Stimulated activated CD8-positive, alpha-beta memory T cell treated with anti-CD3 and anti-CD28 coated beads, Interleukin-4, amount 100 ng/mL, for 24 hours (primary cell): ENCODE measurements at places on chromosomes 12 and 14.

DNA sequence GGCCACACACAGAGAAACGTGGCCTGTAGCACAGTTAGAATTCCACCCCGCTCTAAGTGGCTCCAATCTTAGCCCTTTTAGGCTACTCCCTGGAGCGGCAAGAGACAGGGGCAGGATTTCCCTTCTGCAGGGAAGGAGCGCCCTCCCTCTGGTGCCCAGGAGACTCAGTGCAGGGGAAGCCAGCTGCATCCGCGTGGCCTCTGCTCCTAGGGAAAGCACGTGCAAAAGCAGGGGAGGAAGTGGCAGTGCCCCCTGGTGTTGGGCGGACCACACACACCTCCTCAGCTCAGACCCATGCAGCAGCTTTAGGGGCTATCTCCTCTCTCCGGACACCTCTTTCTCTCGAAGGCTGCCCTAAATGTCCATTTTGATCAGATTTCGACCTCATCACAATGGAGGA is 50.0 kb downstream of the SPRING1 start:
- peak; percentile 35 for DNase-seq

GRCh38 chr12:123726962-123727361 is 14.8 kb downstream of the ATP6V0A2 start:
- no peak for DNase-seq

DNA sequence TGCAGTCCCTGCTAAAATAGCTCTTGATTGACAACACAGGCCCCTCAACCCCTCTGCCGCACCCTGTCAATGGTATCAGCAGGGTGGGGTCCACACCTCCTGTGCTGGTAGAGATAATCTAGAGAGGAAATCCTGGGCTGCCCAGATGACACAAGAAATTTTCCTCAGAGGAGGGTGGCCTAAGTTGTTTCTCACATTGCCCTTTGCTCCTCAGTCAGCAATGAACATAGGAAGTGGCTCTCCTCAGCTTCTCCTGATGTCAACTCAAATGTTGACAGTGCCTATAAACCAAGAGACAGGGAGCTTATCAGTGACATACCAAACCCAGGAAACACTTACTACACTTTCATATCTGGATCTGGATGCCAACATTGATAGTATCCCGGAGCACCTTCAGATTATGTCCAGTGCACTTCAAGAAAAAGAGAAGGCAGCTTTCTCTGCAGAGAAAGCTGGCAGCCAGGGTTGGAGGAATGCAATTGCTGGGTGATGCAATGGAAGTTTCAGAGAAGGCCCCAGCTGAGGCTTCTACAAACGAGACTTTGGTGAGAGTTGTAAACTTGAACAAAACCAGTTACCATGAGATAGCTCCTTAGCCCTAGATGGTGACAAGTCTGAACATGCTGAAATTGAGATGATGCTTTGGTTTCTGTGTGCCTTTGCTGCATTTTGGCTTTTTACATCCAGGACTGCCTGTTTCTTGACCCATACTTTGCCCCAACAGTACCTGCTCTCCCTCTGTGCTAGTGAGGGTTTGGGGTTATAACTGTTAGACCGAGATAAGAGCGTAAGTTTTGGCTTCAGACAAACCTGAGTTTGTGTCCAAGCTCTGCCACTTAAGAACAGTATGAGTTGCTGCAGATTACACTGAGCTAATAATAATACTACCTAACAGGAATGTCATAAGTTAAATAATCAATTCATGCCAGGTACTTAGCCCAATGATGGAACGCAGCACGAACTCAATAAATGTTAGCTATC is 183.5 kb downstream of the NUAK1 start:
- DNase-seq, result no peak

GRCh38 chr14:79791055-79791732 is 420.1 kb downstream of the DIO2 start:
- no peak for DNase-seq

- DNase-seq, result no peak
Observed at GRCh38 chr12:132259364-132259871, 70.0 kb downstream of the GALNT9 start.

- DNase-seq, result no peak
Observed at GRCh38 chr14:98964171-98964570, 307.8 kb downstream of the BCL11B start.

GRCh38 chr12:7832059-7832696 is 40.5 kb downstream of the SLC2A14 start:
- DNase-seq, result no peak

DNA sequence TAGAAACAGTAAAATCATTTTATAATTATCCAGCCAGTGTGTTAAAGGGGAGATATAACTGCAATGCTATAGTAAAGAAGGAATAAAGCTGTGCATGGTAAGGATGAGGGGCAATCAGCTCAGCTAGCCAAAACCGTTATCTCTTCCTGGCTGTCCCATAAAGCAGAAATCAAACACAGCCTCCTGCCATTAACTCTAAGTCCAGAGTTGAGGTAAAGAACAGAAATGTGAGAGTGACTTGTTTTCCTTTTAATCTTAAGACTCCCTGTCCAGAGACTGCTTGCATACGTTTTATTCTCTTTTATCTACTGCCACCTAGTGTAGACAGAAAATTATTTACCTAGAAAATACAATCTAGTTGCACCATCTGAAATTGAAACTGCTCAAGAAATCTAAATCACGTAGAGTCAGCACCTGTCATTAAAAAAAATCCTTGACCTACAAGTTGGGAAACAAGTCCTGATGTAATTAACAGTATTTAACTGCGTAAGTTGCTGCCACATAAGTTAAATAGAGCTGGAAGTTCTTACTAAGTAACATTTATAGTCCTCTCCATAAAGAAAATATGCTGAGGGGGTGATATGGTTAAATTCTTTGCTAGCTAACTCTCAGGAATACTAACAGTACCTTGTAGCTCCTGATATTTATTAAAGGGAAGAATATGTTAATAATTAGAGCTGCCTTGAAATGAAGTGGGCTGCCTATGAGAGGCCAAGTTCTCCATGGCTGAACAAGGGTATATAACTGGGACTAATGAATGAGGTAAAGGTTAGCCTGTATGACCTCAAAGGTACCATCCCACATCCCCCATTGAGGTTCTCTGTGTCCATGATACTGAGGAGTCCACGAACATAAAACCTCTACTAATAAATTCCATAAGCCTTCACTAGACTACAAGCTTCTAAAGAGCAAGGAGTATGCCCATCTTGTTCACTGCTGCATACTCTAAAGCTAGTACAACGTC is 62.7 kb downstream of the GALNT4 start:
- DNase-seq, result no peak

DNA sequence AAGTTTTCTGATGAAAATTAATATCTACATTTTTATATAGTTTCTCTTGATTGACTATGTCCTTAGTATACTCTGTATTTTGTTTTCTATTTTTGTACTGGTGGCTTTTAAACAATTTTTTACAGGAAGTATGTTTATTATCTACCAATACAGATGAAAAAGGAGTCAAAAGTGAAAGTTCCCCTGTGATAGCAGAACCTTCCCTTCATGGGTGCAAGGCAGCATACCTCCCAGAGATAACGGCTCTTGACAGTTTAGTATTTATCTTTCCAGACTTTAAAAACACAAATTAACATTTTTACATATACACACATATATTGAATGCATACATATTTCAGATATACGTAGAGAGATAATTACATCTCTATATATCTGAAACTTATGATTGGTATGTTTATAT is 17.1 kb upstream of the FAM234B start:
- DNase-seq, result no peak

GRCh38 chr12:75698052-75698451 is 186.6 kb upstream of the KRR1 start:
- no peak for DNase-seq

DNA sequence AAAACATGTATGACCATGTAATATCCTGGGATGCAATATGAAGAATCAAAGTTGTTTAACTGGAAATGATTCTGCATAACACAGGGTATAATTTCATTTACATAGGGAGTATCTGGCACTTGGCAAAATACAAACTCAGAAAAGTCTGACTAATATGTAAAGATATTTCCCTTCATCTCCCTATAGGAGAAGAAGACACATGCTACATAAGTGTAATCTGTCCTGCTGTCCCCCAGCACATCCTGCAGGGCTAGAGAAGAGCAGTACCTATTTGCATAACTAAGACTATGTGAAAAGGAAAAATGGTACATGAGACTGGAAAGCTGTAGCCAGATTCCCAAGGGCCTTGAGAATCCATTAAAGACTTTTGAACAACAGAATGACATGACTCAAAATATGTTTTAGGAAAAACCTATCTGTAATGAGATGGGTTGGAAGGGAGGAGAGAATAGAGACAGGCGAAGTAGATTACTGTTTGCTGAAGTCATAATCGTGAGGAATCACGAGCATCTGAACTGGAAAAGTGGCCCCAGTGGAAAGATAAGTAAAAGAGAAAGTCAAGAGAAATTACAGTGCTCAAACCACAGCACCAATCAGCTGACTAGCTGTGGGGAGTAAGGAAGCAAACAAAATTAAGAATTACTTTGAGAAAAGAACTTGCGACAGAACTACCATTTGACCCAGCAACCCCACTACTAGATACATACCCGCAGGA is 155.1 kb upstream of the HMGA2 start:
- DNase-seq, result no peak

DNA sequence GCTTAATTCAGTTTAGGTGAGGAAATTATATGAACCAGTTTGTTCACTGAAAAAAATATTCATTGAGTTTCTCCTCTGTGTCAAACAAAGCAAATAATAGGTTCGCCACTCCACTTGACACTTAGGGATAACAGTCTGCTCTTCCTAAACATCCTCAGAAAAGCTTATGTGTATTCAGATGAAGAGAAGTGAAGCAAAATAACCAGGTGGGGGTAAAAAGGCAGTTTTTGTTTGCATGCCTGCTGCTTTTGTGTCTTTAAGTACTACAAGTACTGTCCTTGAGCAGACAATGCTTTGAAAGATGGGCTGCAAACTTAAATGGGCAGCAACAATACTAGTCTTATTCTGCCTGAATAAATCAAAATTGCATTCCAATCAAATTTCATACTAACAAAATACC is 910.7 kb upstream of the MDGA2 start:
- DNase-seq, result no peak

- no peak for DNase-seq
Observed at GRCh38 chr14:44279357-44279756, 227.7 kb downstream of the FSCB start.

GRCh38 chr12:51600721-51601120 is 9.7 kb downstream of the SCN8A start:
- DNase-seq, result no peak

DNA sequence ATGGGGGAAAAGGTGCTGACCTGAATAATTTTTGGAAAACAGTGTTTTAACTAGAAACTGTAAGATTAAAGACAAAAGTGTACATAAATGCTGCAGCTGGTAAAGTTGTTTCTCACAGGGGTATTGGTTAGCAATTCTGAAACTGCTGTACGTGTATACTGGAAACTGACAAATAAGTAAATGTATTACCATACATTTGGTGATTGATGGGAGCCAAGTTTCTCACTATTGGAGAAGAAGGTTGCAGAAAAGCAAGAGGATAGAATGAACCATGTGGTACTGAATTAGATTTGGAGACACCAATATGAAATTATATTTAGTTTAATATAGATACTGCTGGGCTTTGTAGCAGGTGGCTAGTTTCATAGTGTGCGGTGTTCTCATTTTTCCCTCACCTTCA is 19.6 kb upstream of the FBXO33 start:
- no peak for DNase-seq

GRCh38 chr14:68230950-68231717 is 411.6 kb downstream of the RAD51B start:
- DNase-seq, result no peak

- DNase-seq, result no peak
Observed at GRCh38 chr12:50926415-50926814, 25.9 kb upstream of the HIGD1C start.

DNA sequence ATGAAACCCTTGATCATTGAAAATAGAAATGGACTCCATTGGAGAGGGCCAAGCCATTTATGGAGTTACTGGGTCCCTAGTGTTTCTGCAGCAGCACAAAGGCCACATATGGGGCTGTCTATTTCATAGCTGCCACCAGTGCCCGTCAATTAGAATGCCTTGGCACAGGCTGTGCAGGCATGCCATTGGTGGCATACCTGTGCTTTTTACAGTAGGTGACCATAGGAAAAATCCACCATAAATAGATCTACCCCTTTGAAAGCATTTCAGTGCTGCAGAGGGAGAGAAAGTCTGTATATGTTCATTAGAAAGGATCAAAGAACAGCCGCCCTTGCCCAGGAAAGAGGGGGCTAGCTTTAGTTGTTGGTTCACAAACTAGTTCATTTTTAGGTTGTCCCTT is 13.1 kb downstream of the MYBPC1 start:
- DNase-seq, result no peak

DNA sequence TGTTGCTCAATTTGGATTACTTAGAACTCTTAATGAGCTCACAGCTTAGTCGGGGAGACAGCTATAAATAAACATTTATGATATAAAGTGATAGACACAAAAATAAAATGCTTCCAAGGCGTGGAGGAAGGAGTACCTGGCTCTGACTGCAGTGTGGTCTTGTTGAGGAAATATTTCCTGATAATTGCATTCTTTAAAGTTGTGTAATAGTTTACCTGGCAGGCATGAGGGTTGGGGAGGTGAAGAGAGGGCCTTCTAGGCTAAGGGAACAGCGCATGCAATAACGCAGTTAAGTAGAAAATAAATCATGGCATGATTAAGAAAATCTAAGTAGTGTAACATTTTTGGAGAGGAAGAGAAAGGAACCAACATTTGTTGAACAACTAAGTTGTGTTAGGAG is 260.5 kb upstream of the ATP2B1 start:
- no peak for DNase-seq

- no peak for DNase-seq
Observed at GRCh38 chr14:91727121-91727520, 4.8 kb downstream of the CATSPERB start.
